ENCODE measurements at places on chromosomes 1 and 21.

DNA sequence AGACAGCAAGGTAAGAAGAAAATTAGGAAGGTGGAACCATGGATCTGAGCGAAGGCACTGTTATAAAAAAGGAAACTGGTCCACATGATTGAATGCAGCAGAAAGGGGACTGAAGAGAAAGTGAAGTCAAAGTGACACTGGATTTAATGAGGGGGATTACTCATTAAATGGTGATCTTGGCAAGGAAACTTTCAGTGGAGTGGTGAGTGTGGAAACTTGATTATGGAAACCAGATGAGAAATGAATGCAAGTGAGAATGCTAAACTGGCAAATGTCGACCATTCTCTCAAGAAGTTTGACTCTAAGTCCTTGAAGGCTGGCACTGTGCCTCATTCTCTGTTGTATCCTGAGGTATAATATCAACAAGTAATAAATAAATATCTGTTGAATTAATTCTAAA lies 23.3 kb downstream of the COLGALT2 start:
- DNase-seq: no peak

- no peak for DNase-seq
Measured at GRCh38 chr1:146031476-146031875, 9.9 kb upstream of the HJV start.

- no peak for DNase-seq
Measured at GRCh38 chr1:157968946-157969345, 24.5 kb upstream of the KIRREL1 start.

GRCh38 chr21:42063571-42064521 lies 7.3 kb upstream of the UMODL1 start:
- DNase-seq: peak; percentile 52

- no peak for DNase-seq
Measured at GRCh38 chr21:17393413-17393812, 119.4 kb upstream of the CXADR start.

DNA sequence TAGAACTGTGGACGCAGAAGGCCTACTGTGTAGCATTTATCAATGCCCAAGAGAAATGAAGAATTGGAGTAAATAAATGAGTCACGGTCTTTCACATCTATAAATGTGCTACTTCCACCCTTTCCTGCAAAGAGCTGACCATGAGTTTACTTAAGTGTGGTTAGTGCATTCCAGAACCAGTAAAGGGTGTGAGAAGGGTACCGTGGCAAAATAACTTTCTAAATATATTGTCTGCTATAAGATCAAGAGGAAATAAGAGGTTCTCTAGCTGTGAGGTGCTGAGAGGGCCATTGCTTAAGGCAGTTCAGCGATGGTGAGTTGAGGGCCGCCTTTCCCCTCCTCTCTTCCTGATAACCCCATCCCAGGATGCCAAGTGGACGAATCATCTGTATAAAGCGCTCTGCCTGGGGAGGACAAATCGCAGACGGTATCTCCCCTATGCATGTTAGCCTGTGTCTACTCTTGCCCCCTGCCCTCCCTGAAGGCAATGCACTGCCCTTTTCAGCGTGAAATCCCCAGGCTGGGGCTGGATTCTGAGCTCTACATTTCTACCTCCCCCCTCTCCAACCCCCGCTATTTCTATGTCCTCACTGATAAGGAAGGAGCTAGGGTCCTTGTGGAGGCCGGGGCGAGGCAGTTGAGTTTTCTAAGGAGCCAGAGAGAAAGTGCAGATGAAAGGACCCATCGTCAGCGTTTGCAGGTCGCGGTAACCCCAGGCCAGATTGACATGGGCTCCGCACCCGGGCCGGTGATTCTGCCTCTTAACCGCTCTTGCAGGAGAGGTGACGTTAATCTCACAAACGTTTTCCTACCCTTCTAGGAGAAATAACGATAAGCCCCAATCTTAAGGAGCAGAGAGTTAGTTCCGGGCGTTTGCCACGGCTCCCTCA lies 1.5 kb upstream of the NCAM2 start:
- no peak for DNase-seq

- DNase-seq: no peak
Measured at GRCh38 chr1:208088319-208088718, 155.9 kb downstream of the PLXNA2 start.

DNA sequence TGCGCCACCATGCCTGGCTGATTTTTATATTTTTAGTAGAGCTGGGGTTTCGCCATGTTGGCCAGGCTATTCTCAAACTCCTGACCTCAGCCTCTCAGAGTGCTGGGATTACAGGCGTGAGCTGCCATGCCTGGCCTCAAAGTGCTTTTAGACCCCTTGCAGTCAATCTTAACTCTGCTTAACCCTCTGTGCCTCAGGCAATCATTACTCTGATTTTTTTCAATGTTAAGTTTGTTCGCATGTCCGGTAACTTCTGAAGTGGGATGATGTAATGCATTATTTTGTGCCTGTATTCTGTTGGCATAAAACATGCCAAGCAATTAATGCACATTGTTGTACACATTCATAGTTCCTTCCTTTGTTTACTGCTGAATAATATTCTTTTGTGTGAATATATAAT lies 18.6 kb downstream of the SMG7 start:
- DNase-seq: no peak

- no peak for DNase-seq
Measured at GRCh38 chr1:44994309-44994898, 8.0 kb upstream of the EIF2B3 start.

DNA sequence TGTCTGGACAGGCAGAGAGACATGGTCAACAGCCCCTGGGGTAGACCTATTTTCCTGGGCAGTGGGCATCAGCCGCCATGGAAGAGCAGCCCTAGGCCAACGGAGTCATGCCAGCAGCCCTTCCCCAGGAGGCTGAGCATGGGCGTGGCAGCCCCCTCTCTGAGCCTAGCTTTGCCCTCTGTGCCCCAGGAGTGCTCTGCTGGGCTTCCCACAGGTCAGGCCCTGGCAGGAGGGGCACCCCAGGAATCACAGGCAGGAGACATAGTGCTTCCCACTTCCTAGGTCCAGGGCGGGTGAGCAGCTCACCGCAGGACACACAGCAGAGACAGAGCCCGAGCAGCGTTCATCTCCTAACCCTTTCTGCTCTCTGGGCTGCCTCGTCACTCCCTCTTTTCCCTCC lies 132.8 kb downstream of the GLIS1 start:
- no peak for DNase-seq

DNA sequence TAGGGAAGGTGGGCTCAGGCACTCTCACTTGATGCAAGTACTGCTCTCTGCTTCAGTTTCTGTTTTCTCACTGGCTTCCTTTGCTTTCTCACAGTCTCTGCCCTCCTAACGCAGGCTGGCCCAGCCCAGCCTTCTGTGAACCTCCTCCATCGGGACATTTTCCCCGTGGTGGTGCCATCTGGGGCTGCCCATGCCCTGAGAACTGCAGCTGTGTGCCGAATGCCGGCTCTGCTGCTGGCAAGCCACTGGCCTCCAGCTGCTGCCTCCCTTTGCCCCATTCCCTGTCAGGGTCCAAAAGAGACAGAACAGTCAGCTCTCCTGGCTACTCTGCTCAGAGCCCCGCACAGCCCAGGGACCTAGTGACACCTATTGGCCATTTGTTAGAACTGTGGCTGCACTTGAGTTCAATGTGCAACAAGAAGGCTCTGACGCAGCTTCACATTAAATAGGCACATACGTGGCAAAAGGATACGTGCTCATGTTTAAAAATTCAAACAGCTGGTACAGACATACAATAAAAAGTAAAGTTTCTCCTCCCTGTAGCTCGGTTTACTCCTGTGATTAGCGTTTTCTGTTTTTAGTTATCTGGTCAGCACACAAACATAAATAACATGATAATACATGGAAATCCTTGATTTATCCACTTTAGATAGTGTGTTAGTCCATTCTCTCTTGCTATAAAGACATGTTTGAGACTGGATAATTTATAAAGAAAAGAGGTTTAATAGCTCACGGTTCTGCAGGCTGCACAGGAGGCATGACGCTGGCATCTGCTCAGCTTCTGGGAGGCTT lies 46.6 kb downstream of the FCRL5 start:
- peak; percentile 21 for DNase-seq

DNA sequence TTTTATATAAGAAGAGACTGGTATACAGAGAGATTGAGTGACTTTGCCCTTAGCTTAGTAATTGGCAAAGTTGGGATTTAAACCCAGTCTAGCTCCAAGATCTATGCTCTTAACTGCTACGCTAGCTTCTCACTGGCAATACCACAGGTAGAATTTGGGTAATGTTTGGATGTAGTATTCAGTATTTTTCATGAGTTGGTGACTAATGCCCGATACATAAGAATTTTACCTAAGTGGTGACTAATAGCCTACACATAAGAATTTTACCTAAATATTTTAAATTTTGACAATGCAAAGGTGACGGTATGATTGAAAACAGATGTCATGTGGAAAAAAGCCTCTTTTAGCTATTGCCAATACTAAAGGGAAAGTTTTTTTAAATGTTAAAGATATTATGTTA lies 24.3 kb downstream of the GPSM2 start:
- no peak for DNase-seq

GRCh38 chr1:10833630-10834557 lies 37.4 kb upstream of the CASZ1 start:
- no peak for DNase-seq

GRCh38 chr1:167898578-167899222 lies 15.2 kb downstream of the ADCY10 start:
- no peak for DNase-seq

GRCh38 chr1:164688791-164689190 lies 129.8 kb downstream of the PBX1 start:
- DNase-seq: no peak

GRCh38 chr21:34195335-34195734 lies 122.0 kb downstream of the MRPS6 start:
- no peak for DNase-seq

- DNase-seq: no peak
Measured at GRCh38 chr1:170354246-170354645, 177.7 kb upstream of the GORAB start.

GRCh38 chr1:224507771-224508523 lies 73.3 kb upstream of the WDR26 start:
- DNase-seq: no peak

DNA sequence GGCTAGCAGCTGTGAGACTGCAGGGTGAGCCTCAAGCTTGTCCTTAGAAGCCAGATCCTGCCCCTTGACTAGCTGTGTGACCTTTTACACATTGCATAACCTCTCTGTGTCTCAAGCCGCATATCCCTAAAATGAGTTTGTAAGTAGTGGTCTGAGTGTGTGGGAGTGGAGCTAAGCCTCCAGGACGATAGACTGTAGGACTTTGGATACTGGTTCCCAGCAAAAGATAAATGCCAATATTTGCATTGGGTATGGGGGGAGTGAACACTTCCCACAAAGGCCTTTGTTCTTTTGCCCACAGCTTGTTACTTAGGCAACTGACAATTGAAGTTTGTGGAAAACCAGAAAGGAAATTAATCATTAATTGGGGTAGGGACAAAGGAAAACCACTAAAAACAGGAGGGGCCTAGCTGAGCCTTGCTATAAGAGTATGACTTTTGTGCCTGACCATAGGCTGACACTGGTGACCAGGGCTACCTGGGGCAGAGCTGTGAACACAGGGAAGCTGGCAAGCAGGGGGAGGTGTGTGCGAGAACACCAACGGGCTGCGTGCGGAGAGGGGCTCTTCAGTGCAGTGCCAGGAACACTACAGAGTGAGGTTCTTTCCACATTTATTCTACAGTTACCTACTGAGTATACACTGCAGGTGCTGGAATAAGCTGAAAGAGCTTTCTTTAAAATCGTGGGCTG lies 102.4 kb upstream of the ETV3 start:
- no peak for DNase-seq

GRCh38 chr1:171220581-171221054 lies 27.7 kb upstream of the FMO1 start:
- no peak for DNase-seq

DNA sequence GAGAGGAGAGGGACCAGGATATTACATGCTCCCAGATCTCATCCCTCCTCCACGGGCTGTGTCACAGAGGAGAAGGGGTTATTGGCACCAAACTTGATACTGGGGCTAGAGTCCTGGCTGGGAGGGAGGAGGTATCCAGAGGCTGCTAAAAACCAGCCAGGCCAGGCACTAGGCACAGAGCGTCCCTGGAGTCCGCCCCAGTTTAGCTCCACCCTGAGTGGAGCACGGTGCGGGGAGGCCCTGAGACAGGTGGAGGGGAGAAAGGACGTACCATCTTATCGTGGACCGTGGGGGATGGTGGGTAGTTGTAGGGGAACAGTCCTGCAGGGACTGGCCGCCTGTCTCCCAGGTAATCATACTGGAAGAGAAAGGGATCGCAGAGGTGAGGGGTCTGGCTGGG lies 42.7 kb upstream of the GOLT1A start:
- no peak for DNase-seq

DNA sequence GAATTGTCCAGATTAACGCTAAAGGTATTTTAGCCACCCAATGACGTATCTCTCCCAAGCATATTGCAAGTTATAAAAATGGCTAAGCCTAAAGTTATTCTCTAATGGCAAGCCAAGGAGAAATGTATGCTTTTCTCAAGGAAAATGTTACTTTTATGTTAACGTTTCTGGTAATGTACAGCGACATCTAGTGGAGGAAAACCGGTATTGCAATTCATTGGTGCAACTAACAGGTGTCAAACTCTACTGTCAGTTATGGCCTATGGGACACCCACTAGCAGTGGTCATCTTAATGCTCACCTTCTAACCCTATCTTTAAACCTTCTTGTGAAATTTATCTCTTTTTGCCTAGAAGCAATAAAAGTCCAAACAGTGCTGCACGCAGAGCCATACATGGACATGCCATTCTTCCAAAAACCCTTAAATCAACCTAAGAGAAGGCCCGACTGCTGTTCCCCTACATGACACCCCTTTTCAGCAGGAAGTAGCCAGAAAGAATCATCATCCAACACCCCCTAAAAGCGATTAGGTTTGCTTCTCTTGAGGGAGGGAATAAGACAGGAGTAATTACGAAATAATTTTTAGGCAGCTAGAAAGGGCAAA lies 68.7 kb upstream of the LRIF1 start:
- DNase-seq: peak; percentile 64

DNA sequence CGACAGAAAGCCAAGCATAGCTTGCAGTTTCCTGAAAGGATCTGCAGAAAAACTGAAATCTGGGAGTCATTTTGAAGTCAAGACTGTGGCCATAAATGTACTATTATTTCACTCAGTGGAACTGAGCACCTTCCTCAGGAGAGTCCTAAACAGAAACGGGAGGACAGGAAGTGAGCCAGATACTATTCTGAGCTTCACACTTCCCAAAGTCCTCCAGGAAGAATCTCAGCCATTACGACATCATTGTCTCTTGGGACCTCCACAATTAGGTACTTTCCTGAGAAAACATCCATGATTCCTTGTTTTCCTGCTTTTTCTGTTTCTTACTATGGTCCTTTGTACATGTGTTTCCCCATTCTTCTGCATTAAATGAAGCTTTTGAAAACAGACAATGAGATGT lies 299.2 kb upstream of the USP25 start:
- no peak for DNase-seq

GRCh38 chr1:2466958-2467554 lies 9.0 kb upstream of the PLCH2 start:
- peak; percentile 17 for DNase-seq

- DNase-seq: no peak
Measured at GRCh38 chr1:64471218-64472039, 1.5 kb downstream of the CACHD1 start.

DNA sequence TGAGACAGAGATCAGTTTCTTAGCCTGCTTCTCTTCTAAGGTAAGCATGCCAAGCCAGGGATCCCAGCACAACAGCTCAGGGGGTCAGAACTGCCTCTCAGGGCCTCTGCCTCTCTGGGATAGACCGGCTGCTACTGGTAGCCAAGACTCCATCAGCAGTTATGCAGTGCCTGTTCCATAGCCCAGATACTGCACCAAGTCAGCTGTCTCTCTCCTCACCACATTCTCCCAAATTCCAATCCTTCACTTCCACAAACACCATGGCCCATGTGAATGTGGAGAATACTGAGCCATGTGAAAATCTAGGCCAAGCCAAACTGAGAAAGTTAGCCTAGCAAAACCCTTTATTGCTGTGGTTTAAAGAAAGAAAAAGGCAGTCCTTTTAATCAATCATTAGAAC lies 37.5 kb downstream of the CDC42BPA start:
- DNase-seq: no peak
